Omental fat pad (tissue), 4 donors: ENCODE measurements at places on chromosomes 16 and 17.

GRCh38 chr16:4692460-4693295, 684 bp upstream of the NUDT16L1 start:
- DNase-seq, result no peak

- no peak for DNase-seq
These were observed 8.4 kb upstream of the CLDN9 start for GRCh38 chr16:3004319-3004718.

DNA sequence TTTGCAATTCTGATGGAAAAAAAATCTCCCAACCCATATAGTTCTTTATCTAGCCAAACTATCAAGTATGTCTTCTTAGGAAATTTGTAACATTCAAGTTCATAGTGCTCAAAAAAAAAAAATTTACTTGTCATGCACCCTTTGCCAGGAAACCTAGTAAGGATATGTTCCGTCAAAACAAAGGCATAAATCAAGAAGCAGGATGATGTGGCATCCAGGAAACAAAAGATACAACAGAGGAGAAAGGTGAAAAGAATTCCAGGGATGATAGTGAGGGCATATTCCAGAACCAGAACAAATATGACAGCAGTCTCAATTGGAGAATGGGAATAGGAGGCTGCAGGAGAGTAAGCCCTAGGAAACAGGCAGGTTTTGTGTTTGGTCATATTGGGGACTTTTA, 104.6 kb downstream of the SPAG9 start:
- no peak for DNase-seq

- no peak for DNase-seq
These were observed 105.2 kb downstream of the C16orf95 start for GRCh38 chr16:87212026-87212425.

GRCh38 chr16:20203272-20203671, 124.0 kb downstream of the GP2 start:
- no peak for DNase-seq

GRCh38 chr16:69555437-69555836, 10.3 kb upstream of the NFAT5 start:
- DNase-seq, result no peak

DNA sequence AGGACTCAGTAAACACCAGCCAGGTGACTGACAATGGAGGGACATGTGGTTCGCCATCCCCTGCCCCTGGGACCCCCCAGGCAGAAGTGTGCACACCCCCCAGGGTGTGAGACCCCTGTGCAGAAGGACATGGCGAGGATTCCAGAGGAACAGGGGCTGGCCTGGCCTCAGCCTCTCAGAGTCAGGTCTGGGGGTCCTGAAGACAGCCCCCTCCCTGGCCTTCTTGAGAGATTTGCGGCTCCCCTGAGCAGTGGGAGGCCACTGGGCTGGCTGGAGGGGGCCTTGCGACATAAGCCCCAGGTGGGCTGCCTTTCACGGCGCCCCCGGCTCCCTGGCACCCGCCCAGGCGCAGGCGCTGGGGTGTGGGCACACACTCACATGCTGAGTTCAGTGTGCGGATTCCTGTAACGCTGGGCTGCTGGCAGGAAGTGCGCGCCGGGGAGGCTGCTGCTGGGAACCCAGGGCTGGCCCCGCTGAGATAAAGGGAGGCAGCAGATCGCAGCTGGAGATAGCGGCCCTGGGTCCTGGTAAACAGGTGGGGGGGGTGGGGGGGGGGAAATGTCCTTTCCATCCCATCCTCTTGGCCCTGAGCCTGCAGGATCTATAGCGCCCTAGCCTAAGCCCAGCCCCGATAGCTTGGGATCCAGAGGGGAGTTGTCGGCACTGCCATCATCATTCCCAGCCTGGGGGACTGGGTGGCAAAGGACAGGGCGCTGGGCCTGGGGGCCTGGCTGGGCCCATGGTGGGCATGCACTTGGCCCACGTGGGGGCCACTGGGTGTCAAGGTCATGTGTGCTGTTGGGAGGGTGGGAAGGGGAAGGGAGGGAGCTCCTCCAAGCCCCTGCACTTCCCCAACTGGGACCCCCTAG, 27.1 kb downstream of the TMEM235 start:
- no peak for DNase-seq

GRCh38 chr17:17147821-17148220, 58.3 kb downstream of the PLD6 start:
- DNase-seq, result no peak

DNA sequence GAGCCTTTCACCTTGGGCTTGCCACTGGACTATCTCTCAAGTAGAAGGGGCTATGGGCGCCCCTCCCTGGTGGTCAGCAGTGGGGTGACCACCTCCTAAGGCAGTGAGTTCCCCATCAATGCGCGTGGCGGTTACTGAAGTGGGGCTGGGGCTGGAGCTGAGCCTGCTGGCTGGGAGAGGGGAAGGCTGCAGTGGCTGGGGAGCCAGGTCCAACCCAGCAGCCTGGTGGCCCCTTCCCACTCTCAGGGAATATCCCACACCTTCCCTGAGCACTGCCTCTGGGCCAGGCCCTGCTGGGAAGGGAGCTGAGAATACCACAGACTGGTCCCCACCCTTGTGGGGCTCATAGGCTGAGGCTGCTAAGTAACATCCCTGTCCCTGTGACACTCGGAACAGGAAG, 19.8 kb upstream of the MPRIP start:
- DNase-seq, result no peak

GRCh38 chr16:22948603-22949368, 134.8 kb downstream of the HS3ST2 start:
- peak; percentile 64 for DNase-seq

DNA sequence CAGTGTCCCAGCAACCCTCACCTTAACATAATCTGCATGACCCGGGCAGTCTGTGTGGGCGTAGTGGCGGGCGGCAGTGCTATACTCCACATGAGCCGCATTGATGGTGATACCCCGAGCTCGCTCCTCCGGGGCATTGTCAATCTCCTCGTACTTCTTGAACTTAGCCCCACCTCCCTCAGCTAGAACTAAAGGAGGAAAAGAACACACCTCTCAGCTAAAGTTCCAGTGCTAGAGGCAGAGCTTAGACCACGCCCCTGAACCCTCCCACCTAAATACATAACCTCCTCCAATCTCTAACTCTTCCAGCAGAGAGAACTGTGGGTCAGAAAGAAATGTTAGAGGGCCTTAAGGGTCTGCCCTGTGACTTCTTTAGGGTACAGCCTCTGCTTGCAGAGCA, 855 bp downstream of the TUFM start:
- DNase-seq, result no peak

DNA sequence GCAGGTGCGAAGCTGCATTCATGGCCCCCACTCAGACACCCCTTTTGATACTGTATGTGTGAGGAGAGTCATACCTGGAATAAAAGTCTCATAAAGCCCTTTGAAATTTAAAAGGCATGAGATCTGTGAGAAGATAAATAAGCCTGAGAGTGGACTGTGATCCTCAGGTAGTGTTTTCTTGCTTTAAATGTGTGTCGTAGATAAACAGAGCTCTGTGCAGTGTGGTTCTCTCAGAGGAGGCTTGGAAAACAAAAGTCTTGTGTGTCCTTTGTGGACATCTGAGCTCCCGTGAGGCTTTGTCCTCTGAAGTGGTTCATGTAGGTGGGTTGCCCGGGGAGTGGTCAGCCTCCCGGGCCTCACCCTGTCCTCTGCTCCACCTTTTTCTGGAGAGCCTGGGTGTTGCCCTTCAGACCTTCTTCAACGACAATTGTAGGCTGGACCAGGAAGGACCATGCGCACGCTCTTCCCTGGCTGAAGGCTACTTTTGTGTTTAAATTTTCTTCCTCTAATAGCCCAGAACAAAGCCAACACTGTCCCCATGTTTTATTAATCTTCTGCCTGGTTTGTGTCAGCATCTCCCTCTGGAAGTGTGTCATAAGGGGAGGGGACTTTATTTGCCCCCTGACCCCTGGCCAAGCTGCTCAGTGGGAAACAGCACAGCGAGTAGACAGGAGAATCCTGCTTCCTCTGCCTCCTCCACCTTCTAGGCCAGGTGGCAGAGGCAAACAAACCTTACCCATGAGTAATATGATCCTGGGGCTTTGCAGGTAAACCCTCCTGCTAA, 151.2 kb downstream of the MSI2 start:
- no peak for DNase-seq

DNA sequence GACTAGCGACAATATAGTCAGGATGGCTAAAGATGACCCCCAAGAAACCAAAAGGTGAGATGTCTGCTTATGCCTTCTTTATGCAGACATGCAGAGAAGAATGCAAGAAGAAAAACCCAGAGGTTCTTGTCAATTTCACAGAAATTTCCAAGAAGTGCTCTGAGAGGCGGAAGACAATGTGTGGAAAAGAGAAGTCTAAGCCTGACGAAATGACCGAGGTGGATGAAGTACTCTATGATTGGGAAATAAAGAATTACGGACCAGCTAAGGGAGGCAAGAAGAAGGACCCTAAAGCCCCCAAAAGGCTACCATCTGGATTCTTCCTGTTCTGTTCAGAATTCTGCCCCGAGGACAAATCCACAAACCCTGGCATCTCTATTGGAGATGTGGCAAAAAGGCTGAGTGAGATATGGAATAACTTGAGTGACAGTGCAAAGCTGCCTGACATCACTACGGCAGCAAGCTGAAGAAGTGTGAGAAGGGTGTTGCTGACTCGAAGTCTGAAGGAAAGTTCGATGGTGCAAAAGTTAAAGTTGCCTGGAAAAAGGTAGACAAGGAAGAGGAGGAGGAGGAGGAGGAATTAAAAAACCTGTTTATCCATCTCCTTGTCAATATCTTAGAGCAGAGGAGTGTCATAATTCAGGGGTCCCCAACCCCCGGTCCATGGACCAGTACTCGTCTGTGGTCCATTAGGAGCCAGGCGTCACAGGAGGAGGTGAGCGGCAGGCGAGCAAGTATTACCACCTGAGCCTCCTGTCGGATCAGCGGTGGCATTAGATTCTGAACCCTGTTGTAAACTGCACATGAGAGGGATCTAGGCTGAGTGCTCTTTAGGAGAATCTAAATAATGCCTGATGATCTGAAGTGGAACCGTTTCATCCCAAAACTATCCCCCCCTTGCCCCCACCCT, 25.1 kb upstream of the ADGRG1 start:
- no peak for DNase-seq

DNA sequence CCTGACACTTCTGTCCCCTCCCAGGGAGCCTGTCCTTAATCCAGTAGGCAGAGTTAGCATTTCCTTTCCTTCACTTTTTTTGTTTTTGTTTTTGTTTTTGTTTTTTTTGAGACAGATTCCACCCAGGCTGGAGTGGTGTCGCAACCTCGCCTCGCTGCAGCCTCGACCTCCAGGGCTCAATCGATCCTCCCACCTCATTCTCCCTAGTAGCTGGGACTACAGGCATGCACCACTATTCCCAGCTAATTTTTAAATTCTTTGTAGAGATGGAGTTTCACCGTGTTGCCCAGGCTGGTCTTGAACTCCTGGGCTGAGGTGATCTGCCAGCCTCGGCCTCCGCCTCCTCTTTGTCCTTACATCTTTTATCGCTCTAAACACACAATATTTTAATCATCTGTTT, 4.0 kb downstream of the NHERF1 start:
- no peak for DNase-seq

DNA sequence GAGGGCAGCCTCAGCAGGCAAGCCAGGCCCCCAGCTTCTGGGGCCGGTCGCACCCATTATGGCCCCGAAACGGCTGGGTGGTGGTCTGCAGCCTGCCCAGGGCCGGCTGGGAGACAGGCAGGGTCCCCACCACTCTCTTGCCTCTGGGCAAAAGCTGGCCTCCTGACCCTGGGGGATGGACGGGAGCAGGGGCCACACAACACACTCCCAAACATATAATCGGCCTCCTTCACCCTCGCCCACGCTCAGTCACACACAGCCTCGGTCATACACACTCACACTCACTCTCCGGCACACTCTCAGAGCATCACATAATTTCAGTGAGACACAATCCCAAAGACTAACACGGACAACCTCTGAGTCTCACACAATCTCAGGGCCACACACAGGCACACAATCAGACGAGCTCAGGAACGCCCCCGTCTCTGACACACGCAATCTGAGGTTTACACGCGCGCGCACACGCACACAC, 589 bp downstream of the PEMT start:
- DNase-seq, result no peak

GRCh38 chr17:55229276-55229675, 35.5 kb upstream of the HLF start:
- DNase-seq, result no peak

GRCh38 chr16:24045641-24046040, 209.9 kb downstream of the PRKCB start:
- no peak for DNase-seq

GRCh38 chr17:76268991-76269981, 4.1 kb downstream of the UBALD2 start:
- no peak for DNase-seq

GRCh38 chr17:3981455-3981854, 17.2 kb upstream of the ATP2A3 start:
- DNase-seq, result no peak

DNA sequence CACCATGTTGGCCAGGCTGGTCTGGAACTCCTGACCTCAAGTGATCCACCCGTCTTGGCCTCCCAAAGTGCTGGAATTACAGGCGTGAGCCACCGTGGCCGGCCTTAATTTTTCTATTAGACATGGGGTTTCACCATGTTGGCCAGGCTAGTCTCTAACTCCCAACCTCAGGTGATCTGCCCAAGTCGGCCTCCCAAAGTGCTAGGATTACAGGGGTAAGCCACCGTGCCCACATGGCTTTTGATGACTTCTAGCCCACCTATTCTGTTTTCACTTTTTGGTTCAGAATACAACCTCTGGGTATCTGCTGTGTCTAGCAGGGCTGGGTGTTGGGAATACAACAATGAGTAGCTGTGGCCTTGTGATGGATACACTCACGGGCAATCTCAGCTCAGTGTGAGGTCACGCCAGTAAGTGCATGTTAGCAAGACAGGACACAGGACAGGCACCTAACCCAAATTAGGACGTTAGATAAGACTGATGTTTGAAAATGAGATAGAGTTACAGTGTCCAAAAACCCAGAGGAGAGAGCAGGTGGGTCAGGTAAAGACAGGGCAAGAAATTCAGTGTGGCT, 14.1 kb upstream of the YWHAE start:
- DNase-seq, result no peak

- no peak for DNase-seq
These were observed 19.1 kb upstream of the KPNB1 start for GRCh38 chr17:47630614-47631013.

DNA sequence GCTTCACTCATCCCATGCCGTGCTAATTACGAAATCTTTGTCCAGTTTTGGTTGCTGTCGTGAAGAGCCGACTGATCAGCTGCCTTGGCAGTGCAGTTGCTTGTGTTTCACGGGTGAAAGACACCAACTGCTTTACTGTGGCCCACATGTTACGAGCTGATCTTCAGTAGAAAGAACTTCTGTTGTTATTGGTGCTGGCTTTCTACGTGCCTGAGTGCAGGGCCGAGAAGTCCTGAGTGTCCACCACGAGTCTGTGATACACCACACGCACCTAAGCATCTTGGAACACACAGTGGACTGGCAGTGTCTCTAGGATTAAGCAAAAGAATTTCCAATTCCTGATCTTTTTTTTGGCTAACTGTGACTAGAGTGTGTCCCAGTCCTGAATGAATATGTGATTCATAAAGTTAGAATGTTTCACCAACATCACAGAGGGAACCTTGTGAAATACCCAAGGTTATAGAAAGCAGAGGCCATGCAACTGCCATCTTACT, 70.4 kb upstream of the CLEC18A start:
- no peak for DNase-seq
